ENCODE measurements at places on chromosomes 12 and 14.
A peak's percentile ranks its signal among the peaks of the same experiment; 100 is the strongest.

DNA sequence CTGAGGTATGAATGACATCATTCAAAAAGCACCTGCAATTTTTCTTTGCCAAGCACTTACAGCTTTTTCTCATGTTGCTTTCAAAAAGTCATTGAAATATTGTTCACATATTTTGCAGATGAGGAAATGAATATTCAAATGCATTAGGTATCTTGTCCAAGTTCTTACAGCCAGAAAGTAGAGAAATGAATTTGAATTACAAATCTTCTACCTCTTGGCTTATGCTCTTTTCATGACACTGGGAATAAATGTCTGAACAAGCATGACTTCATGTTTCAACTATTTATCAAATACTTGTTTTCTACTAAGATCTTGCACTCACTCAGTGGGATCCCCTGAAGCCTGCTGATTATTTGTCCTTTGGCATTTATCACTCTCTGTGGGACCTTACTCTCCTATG lies 267.2 kb upstream of the BTG1 start:
- DNase-seq = peak; percentile 31

- DNase-seq = no peak
These were observed 325.5 kb upstream of the RTL1 start for GRCh38 chr14:101228949-101229541.

- no peak for DNase-seq
These were observed 52.0 kb downstream of the PAPLN start for GRCh38 chr14:73289308-73289707.

DNA sequence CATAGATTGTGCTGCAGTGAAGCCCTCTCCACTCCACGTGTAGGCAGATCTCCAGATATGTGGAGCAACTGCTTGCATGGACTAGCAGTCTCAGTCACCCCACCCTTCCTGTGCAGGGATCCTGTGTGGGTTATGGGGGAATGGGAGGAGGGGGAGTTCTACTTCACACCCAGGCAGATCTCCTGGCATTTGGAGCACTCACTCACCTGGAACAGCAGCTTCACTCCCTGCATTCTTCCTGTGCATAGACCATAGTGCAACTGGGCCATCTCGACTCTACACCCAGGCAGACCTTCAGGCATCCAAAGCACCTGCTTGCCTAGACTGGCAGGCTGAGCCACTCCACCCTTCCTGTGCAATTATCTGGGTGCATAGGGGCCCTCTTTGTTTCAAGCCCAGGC lies 96.0 kb upstream of the PCED1B start:
- DNase-seq = no peak

DNA sequence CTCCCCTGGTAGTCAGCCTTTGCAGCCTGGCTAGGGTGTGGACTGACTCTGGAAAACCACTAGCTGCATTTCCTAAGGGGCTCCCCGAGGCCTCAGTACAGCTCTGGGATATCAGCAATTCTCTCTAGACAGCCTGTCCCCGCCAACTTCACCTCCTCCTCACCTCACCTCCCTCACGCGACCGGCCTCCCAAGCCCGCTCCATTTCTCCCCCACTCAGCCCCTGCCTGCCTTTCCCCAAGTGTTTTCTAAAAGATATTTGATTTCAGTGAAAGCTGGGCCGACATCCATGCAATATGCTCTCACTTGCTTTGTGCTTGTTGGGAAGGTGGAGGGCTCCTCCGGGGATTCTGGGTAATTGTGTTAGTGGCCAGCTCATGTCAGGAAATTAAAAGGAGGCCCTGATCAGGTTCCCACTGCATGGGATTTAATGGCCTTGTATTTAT lies 91.8 kb downstream of the ESRRB start:
- no peak for DNase-seq

DNA sequence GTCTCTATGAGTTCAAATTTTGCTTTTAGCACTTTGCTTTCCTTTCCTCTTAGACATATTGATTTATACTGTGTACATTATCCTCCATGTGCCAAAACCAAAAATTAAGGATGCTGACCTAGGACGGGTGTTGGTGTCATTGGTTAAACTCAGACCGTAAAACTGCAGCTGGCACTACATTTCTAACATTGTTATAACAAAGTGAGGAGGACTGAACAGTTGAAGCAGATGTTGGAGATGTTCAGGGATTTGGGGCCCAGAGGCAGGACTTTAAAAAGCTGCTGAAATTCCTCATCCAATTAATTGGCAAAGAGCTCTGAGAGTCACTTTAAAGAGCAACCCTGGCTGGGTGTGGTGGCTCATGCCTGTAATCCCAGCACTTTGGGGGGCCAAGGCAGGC lies 72.4 kb downstream of the TMTC1 start:
- DNase-seq = no peak

DNA sequence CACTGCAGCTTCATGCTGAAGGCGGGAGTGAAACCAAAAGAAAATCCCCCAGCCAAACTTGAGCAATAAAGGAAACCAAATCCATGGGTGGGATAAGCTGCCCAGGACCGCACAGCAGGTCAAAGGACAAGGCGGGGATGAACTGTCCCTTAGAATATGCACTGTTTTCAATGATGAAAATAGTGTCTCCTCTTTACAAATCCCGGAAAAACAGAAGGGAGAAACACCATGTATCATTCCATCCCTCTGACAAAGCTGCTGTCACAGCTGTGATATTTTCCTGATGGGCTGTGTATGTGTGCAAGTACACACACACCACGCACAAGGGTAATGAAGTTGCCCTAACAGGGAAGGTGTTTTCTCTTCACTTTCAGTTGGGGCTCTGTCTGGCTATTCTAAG lies 70.3 kb downstream of the ACTN1 start:
- DNase-seq = no peak

GRCh38 chr14:104184911-104185499 lies 46.6 kb downstream of the KIF26A start:
- DNase-seq = no peak

DNA sequence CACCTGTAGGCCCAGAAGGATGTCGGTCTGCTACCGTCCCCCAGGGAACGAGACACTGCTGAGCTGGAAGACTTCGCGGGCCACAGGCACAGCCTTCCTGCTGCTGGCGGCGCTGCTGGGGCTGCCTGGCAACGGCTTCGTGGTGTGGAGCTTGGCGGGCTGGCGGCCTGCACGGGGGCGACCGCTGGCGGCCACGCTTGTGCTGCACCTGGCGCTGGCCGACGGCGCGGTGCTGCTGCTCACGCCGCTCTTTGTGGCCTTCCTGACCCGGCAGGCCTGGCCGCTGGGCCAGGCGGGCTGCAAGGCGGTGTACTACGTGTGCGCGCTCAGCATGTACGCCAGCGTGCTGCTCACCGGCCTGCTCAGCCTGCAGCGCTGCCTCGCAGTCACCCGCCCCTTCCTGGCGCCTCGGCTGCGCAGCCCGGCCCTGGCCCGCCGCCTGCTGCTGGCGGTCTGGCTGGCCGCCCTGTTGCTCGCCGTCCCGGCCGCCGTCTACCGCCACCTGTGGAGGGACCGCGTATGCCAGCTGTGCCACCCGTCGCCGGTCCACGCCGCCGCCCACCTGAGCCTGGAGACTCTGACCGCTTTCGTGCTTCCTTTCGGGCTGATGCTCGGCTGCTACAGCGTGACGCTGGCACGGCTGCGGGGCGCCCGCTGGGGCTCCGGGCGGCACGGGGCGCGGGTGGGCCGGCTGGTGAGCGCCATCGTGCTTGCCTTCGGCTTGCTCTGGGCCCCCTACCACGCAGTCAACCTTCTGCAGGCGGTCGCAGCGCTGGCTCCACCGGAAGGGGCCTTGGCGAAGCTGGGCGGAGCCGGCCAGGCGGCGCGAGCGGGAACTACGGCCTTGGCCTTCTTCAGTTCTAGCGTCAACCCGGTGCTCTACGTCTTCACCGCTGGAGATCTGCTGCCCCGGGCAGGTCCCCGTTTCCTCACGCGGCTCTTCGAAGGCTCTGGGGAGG lies at the start of gene LTB4R:
TSS of gene LTB4R (plus strand) at position 857 of the 959 bp plus-strand sequence. CDS start 4,150 bp downstream, outside the sequence.
- DNase-seq = peak; percentile 67

- no peak for DNase-seq
These were observed 120.2 kb downstream of the DAD1 start for GRCh38 chr14:22468830-22469229.

DNA sequence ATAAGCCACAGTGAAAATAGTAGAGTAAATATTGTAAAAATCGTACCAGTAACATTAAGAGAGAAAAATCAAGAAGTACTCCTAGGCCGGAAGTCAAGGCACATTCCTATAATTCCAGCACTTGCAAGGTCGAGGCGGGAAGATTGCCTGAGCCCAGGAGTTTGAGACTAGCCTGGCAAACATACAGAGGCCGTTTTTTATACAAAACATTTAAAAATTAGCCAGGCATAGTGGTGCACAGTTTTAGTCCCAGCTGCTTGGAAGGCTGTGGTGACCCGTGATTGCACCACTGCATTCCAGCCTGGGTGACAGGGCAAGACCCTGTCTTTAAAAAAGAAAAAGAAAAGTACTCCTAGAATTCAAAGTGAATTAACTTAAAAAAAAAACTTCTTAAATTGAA lies 341.8 kb downstream of the C12orf50 start:
- DNase-seq = peak; percentile 70

GRCh38 chr14:64702493-64703394 lies 1.5 kb upstream of the PLEKHG3 start:
- DNase-seq = no peak

GRCh38 chr14:104855532-104856090 lies 9.5 kb upstream of the CEP170B start:
- no peak for DNase-seq

DNA sequence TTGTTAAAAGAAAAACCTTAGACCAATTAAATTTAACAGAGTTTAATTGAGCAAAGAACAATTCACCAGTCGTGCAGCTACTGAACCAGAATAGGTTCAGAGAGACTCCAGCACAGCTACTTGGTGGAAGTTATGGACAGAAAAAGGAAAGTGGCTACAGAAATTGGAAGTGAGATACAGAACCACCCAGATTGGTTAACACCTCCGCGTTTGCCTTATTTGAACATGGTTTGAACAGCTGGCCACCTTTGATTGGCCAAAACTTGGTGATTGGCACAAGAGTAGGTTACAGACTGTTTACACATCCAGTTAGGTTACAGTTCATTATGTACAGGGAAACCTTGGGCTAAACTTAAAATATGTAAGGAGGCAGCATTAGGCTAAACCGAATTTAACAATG lies 54.9 kb downstream of the SRGAP1 start:
- DNase-seq = no peak

GRCh38 chr12:76549131-76549530 lies 10.4 kb downstream of the OSBPL8 start:
- DNase-seq = peak; percentile 16

DNA sequence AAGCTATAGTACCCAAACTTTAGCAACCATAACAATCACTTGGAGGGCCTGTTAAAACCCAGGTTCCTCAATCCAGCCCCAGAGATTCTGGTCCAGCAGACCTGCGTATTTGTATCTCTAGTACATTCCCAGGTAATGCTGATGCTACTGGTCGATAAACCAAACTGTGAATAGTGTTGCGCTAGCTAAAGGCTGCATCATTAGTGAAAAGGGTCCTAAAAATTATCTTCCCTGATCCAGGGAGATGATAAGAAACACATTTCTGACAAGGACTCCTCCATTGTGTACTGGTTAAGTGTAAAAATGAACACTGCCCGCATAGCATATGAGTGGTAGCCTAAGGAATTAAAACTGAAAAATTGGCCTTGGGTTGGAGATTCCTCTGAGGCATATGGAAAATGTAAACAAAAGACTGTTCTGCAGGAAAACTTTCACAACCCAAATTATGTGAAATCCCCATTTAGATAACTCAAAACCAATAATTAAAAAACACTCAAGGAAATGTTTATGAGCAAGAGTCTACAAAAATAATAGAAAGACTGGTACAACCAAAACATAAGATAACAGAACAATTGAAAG lies 322.7 kb downstream of the CEP128 start:
- DNase-seq = peak; percentile 27

DNA sequence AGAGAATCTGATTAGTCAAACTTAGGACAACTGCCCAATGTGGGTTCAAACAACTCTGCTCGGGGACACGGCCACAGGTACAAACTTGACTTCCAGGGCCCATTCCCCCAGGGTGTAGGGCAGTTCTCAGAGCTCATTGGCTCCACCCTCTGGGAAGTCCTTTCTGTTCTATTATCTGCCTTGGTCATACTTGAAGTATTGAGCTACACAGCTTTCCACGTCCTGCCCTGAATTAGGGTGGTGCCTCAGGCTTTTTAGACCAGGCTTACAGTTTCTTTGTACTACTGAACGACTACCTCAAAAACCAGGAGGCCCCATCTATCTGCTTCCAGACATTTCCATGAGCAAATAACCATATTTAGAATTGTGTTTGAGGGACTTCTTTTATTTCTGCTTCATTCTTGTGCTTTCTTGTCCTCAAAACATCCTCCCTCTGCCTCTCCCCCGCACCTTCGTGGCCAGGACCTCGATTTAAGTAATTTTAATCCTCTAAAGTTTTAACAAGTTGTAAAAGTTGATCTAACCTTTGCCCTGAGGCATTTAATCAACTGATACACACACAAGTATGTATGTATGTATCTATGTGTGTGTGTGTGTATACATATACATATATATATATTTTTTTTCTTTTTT lies 281.7 kb upstream of the AMIGO2 start:
- no peak for DNase-seq

GRCh38 chr14:34718750-34719304 lies 4.4 kb upstream of the CFL2 start:
- peak; percentile 79 for DNase-seq

DNA sequence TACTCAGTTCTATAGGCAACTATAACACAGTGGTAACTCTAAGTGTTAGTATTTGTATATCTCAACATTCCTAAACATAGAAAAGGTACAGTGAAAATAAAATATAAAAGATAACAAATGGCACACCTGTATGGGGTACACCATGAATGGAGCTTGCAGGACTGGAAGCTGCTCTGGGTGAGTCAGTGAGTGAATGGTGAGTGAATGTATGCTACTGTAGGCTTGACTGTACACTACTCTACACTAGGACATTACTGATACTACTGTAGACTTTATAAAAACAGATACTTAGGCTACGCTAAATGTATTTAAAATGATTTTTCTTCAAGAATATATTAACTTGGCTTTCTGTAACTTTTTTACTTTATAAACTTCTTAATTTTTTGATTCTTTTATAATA lies 25.5 kb downstream of the TEAD4 start:
- DNase-seq = no peak

GRCh38 chr14:96146131-96146771 lies 58.4 kb upstream of the BDKRB2 start:
- DNase-seq = peak; percentile 88

DNA sequence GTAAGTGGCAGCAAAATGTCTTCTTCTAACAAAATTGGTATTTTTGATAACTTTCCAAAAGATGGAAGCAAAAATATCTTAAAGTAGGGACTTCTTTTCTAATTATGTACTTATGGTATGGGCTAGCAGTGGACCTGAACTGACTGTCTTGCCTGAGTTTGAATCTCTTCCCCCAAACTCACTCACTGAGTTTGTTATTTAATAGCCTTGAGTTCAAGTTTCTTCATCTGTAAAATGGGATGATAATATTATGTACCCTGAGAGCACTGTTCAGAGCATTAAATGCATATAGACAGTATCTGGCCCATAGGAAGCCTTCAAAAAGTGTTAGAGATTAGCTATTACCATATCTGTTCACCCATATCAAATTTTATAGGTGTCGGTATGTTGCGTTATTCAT lies 210.4 kb upstream of the NUDT4 start:
- no peak for DNase-seq

GRCh38 chr14:100323121-100323941 lies at the start of gene SLC25A47:
Gene SLC25A47, plus strand, starts transcription at chr14:100323339. Its CDS starts 76 bp downstream, at chr14:100323415.
- DNase-seq = no peak

GRCh38 chr12:67434671-67435370 lies 165.7 kb downstream of the CAND1 start:
- DNase-seq = peak; percentile 98
